Endodermal cell (in vitro differentiated cells): ENCODE measurements at places on chromosomes 5 and 9. TPM values are rescaled to one million over a fixed set of nuclear protein-coding genes. Genes with fewer than 3 reads are reported as not detected.

DNA sequence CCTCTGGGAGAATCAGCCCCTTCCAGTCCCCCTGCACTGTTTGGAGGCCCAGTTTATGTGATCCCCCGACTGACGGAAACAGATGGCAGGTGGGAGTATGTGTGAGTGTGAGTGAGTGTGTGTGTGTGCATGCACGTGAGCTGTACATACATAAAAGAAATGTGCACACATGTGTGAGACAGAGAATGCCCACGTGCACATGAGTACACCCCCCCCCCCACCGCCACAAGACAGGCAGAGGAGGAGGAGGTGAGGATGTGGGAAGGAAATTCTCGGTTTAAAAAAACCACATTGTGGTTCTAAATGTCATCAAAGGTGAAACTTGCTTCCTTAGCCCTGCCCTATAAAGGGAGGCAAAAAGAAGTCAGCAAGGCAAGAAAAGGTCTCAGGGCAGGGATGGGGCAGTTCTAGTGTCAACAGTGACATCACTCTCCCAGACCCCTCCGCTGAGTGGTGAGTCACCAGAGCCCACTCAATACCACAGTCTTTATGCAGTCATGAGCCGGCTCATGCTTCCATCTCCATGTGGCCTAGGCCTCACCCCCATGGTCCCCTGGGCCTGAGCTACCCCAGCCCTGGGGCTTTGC, 79.2 kb upstream of the HSPA9 start:
- peak; percentile 48 for DNase-seq

Gene TRUB2
- total RNA-seq: 16.5 to 36.2 TPM (median 30.6 TPM) in 3 replicates

DNA sequence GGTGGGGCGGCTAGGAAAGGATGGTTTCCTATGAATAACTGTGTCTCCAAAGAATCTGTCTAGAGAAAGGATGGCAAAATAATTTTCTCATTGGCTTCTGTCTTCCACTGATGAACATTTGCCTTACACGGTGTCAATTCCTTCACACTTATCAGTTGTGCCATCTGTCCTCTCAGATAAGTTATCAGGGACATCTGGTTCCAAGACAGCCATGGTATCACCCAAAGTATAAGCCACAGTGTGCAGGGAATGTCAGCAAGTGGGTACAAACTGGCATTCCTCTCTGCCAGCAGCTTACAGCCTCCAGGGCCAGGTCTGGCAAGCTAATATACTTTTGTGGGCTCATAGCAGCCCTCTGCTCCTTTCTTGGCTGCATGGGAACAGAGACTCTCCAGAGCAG, 1092.0 kb downstream of the EFNA5 start:
- no peak for DNase-seq

Gene DMRT3
- not detected in 2 replicates for total RNA-seq

Gene MARCOL
- total RNA-seq: not detected in 2 replicates

DNA sequence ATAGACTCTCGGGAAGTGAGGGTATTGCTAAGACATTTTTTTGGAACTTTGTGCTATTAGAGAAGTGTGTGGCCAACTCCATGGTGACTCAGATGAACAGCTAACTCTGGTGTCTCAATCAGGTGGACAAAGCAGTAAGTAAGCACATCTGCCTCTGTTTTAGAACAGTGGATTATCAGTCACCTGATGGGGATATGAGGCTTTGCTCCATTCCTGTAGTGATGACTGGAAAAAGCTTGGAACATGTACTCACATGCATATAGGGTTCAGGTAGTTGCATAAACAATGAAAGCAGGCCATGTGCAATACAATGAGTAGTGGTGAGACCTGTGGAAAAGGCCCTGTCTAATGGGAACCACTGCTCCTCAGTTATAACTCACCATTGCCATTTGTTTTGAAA, 168.2 kb upstream of the FBN2 start:
- no peak for DNase-seq

GRCh38 chr9:71119746-71120145, 1.7 kb downstream of the TRPM3 start:
- no peak for DNase-seq

Gene FOXI1
- 3.5 and 4.7 TPM in 2 replicates for total RNA-seq

- no peak for DNase-seq
Observed at GRCh38 chr5:119360905-119361593, 5.2 kb downstream of the TNFAIP8 start.

DNA sequence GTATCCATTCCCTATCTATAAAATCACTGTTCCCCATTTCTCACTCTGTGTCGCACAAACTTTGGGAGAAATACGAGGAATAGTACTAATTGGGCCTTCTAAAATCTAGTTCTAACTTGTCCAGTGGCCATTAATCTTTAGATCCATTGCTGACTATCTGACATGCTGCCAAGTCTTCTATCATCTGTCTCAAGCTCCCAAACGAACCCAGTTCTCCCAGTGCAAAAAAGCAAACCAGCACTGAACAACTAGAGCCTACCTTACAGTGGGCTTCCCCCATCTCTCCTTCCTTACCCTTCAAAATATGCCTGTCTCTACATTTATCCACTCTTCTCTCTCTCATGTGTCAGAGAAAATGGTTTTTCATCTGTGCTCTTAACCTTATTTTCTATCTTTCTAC, 3.2 kb upstream of the SPINK7 start:
- no peak for DNase-seq

Gene FRMD3
- 0.27 to 0.66 TPM (median 0.35 TPM) in 3 replicates for total RNA-seq

Gene FGF1
- total RNA-seq: not detected in 3 replicates

DNA sequence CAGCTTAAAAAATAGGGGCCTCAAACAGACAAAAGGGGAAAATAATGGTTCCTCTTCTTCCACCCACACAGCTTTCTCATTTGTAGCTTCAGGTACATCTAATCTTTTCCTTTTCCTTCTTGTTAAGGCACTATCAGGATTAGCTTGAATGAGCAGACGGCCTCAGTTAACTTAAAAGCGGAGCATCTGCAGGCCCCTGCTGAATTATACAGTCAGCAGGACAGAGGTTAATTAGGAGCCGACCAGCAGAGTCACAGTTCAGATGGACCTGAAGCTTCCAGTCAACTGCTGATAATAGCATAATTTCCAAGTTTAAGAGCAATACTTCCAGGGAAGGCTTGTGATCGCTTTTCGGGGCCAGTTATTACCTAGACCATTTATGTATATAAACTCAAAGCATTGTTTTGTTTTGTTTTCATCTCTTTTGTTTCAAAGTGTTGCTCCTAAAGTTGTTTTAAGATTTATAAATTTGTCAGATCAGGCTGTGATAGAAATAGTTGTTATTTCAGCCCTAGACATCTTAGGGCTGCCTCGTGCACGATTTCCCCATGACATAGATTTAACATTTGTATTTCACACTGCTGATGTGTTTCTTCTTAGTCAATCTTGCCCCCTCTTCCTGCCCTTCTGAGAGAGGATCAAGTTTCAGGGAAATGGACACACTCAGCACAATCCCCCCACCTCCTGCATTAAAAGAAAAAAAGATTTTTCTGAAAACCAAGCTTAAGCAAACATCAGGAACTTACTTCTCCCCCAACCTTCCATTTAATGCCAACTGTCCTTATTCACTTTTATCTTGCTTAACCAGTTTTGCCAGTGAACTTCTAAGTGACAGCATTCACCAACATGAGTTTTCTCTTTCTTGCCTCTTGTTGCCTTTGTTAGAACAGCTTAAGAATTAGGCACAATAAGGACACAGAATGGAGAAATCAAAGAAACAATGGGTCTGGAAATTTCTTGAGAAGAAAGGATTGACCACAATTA, 449.8 kb downstream of the ARHGEF28 start:
- no peak for DNase-seq

DNA sequence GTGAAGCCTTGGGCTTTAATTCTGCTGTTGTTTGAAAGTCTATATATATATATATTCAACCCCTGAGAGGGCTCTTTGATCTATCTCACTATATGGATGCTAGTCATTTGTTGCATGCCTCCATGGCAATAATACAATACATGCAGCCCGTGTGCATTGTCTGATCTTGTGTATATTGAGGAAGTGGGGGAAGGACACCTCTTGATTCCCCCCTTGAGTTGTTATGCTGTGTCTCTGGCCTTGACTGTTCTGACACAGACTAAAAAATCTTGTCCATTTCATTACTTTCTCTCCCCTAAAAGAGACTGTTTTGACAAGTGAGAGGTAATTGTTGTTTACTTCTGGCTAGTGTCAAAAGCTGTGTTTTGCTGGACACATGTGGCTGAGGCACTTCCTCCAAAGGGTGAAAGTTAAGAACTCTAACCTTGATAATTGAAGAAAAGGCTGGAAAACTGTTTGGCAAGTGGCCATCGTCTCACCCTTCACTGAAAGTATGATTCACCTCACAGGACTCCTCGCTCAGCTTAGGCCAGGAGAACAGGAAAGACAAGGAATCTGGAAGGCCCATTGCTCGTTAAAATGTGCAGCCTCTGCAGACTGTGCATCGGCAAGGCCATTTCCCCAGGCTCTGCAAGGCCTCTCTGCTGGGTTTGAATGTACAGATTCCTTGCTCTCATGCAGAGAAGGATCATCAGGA, 304.0 kb downstream of the PRELID2 start:
- DNase-seq: no peak

- no peak for DNase-seq
Observed at GRCh38 chr5:78476795-78477194, 116.4 kb downstream of the SCAMP1 start.

DNA sequence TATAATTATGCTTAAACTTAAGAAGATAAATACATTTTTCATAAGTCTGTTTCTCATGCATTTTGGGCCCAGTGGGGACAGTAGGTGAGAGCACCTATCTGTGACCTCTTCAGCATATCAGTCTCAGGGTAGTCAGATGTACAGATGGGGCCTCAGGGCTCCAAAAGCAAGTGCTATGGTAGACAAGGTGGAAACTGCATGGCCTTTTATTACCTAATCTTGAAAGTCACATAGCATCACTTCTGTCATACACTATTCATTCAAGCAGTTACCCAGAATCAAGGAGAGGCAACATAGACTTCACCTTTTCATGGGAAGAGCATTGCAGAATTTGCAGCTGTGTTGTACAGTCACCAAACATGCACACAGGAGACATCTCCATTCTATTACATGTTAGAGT, 94.8 kb downstream of the SV2C start:
- no peak for DNase-seq

Gene GPR150
- 0.22 to 0.45 TPM (median 0.29 TPM) in 3 replicates for total RNA-seq

DNA sequence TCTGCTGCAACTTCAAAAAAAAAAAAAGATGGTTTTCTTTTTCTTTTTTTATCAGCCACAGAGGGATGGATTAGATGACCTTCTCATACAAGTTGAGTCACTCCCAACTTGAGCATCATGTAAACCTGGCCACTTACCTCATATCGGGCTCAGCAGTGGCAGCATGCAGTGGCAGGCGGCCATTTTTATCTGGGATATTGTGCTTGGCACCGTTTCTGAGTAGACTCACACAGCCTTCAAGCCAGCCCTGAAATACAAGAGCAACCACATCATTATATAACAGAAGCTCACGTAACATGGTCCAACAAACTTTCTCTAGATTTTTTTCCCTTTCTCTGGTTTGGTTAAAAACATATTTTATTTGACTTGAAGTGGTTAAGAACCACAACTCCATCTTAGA, 62.6 kb downstream of the ANKRD55 start:
- DNase-seq: no peak

DNA sequence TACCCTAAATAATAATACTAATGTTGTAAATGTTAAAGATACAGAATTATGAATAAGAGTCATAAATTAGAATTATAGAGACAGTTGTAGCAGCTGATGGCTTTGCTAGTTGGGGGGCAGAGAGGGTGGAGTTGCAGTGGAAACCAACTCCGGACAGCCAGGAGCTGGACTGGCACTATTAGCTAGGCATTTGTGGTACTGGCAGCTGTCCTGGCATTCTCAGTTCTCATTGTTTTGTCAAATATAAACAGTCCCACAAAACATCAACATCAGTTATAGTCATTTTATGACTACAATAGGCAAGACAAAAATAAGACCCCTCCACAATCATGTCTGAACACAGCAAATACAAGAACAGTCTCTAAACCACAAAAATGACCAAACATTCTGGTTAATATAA, 2.8 kb upstream of the FBXL17 start:
- DNase-seq: no peak

GRCh38 chr5:14258840-14259239, 115.7 kb downstream of the TRIO start:
- peak; percentile 86 for DNase-seq

DNA sequence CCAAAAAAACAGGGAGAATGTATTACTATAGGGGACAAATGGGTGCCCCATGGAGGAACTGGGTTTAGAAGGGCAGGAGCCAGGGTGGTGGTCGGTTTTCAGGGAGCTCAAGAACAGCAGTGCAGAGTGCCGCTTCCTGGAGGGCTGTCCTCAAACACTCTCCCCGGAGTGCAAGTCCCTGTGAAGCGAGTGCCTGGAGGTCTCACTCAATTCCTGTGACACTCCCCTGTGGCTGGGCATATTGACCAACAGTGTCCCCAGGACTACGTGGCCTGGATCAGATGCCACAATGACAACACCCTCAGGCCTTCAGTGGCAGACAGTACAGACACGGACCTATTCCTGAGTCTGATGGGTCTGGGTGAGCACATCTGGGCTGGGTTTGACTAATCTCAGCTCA, 412.1 kb upstream of the IRX2 start:
- no peak for DNase-seq

Gene ADAMTSL2
- total RNA-seq: 0.18 and 0.27 TPM in 2 replicates

- DNase-seq: no peak
Observed at GRCh38 chr9:26437056-26437711, 455.4 kb downstream of the CAAP1 start.

DNA sequence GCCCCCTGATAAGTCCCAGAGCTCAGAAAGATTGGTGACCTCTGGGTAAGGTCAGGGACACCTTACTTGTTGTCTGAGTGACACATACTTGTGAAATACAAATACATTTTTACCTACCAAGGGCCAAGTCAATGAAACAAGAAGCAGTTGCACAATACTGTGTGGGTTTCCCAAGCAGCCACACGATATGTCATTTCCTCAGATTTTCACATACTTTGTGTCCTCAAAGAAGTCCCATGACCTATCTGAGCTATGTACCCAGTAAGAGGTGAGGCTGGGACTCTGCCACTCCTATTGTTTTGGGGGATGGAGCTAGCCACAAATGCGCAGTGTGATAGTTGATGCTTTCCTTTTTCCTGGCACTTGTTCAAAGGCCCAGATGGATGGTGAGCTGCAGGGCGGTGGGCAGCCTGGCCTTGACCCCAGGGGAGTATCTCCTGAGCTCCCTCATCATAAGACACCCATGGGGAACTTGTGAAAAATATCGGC, 4.8 kb upstream of the SLC25A51 start:
- DNase-seq: no peak

Gene NIM1K
- 1.0 TPM in 1 of 3 replicates, not detected in the others for total RNA-seq

GRCh38 chr9:104586496-104587180, 12.6 kb downstream of the OR13C5 start:
- DNase-seq: no peak

GRCh38 chr5:179595916-179596315, 27.6 kb downstream of the HNRNPH1 start:
- no peak for DNase-seq

DNA sequence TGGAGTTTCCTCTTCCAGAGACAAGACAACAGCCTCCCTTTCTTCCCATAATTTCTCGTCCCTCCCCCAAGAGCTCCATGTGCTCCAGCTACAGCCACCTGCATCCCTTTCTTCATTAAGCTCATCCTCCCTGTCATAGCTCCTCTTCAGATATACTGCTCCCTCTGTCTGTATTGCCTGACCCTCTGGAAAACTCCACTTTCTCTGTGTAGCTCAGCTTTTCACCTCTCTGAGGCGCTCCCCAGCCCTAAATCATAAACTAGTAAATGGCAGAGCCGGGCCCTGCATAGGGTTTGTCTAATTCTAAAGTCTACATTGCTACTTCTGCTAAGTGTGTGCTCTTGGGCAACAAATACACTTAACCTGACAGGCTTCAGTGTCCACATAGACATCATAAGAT, 8.8 kb upstream of the PLIN2 start:
- DNase-seq: no peak
